ENCODE measurements at places on chromosomes 6 and 20.

DNA sequence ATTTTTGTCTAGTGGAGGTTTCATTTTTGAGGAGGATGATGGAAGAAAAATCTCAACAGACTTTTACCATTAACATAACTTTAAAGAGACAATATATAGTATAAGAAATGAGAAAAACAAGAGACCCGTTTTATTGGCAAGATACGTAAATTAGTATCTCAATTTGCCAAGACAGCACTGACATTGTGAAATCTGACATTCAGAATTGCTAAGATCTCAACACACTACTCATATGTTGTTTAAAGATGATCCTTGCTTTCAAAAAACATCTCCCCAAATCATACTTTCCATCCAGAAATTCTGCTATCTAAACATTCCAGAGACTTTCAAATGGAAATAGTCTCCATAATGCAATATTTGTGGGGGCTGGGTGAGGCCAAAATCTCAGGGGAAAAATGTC, 220.9 kb upstream of the CEP162 start:
- DNase-seq: no peak

DNA sequence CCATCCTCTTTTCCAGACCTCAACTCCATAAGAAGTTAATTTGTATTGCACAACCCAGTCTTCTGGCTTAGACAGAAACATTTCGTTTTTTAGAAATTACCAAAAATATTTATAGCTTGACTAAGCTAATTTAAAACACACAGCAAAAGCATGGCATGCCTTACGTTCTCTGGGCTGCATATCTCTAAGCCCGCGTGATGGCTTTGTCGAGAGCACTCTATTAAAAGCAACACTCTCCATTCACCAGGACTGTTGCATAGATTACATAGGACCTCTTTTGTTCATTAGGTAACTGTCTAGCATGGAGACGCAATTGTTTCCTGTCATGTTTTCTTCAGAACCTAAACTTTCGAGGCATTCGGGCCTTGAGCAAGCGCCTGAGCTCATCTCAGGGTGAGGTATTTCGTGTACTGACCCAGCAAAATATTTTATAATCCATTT, 104.5 kb downstream of the IBTK start:
- DNase-seq: no peak

DNA sequence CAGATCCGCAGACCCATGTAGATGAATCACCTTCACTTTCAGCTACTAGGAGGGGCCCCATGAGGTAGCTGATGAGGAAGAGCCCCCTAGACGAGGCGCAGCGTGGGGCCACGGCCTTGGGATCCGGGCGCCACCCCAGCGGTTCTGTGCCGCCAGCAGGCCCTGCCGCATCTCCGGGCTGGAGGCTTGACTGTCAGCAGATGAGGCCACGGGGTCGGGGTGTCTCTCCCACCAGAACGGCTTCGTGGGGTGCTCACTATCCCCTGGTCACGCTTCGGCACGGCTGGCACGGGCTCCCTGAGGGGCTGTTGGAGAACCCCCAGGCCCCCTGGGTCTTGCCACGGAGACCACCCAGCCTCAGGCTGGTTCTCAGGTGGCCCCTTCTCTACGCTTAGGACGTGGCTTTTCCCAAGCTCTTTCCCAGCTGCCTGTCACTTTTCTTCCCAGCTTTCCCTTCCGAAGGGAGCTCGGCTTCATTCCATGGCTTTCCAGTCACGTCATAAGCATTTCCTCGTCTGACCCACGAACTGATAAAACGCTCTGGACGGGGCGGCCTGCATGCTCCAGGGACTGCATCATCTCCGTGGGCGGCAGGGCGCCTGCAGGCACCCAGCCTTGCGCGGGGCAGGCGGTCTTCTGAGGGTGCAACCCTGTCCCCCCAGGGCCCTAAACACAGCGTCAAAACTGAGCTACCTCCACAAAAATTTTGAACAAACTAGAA, 85.9 kb downstream of the THBS2 start:
- DNase-seq: no peak

- no peak for DNase-seq
Measured at GRCh38 chr6:1337791-1338190, 25.9 kb downstream of the FOXQ1 start.

DNA sequence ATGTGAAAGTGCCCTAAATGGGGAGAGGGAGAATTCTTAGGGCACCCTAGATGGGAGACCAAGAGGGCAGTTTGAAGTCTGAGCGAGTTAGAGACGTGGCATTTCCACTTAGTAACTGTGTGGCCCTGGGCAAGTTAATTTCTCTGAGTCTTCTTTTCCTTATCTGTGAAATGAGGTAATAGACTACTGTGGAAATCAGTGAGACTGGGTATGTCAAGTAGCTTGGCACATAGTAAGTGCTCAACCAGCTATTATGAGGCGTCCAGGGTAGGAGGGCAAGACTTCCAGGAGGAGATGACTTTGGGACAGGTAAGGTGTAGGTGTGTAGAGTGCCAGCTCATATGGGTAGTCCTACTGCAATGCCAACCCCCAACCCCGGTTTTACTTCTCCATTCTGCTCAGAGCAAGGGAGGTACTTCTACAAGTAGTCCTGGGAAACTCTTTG, 770 bp downstream of the KIF3B start:
- DNase-seq: peak; percentile 16

- no peak for DNase-seq
Measured at GRCh38 chr20:43558412-43559146, at the start of gene SGK2. TSS of gene SGK2 (plus strand) at chr20:43559027. CDS start at chr20:43566496, 7,469 bp downstream.

GRCh38 chr6:43242908-43243663, at the start of gene TTBK1:
TSS of gene TTBK1 (plus strand) at chr6:43243481. CDS start at chr6:43246661, 3,180 bp downstream.
- DNase-seq: no peak

- no peak for DNase-seq
Measured at GRCh38 chr20:34500823-34501222, 15.4 kb upstream of the DYNLRB1 start.

GRCh38 chr20:6212903-6213302, 90.1 kb upstream of the FERMT1 start:
- DNase-seq: no peak

DNA sequence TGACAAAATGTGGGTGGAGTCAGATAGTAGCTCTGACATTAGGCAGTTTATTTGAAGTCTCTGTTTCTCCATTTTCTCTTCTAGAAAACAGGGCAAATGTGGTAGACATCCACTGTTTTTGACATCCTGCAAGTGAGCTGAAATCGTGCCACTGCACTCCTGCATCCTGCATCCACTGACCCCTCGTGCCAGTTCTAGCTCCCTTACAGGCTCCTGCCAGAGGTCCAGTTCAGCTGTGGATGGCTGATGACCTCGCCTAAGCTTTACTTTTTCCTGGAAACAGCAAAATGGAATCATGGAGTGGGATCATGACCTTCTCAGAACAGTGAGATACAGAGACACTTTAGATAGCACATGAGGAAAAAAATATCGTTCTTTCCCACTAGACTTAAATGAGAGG, 58.5 kb downstream of the TULP4 start:
- DNase-seq: no peak

DNA sequence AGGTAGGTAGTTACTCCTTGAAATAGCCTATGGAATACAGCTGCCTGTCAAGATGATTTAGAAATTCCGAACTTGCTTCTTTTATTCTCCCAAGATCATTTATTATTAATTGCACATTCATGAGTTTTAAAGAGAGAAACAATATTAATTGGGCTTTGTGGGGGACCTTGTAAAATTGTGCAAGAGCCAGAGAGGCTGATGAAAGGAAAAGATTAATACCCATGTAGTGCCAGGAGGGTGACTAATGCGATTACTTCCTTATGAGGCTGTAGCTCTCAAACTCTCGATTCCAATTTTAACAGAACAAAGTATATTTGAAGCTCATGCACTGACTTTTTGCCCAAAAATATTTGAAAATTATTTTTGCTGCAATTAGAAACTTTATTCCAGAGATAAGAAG, 423.8 kb upstream of the ID4 start:
- DNase-seq: no peak

- no peak for DNase-seq
Measured at GRCh38 chr20:43839793-43840199, 74.9 kb upstream of the TOX2 start.

- no peak for DNase-seq
Measured at GRCh38 chr6:45587229-45588060, 209.7 kb upstream of the SUPT3H start.

GRCh38 chr20:2729791-2730190, 37.2 kb downstream of the EBF4 start:
- no peak for DNase-seq

DNA sequence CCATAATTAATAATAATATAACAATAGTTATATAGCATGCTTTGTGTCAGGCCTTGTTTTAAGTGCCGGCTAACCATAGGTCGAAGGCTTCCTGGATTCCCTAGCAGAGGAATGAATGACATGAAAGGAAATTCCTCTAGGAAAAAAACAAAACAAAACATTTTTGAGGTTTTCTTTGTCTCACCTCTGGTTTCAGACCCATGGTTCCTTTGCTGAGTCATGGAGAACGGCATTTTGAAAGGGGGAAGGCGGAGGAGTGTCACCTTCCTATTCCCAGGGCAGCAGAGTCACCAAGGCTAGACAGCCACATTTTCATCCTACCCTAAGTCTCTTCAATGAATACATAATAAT, 25.3 kb upstream of the CCND3 start:
- no peak for DNase-seq

- DNase-seq: no peak
Measured at GRCh38 chr6:108748959-108749358, 99.3 kb upstream of the ARMC2 start.

DNA sequence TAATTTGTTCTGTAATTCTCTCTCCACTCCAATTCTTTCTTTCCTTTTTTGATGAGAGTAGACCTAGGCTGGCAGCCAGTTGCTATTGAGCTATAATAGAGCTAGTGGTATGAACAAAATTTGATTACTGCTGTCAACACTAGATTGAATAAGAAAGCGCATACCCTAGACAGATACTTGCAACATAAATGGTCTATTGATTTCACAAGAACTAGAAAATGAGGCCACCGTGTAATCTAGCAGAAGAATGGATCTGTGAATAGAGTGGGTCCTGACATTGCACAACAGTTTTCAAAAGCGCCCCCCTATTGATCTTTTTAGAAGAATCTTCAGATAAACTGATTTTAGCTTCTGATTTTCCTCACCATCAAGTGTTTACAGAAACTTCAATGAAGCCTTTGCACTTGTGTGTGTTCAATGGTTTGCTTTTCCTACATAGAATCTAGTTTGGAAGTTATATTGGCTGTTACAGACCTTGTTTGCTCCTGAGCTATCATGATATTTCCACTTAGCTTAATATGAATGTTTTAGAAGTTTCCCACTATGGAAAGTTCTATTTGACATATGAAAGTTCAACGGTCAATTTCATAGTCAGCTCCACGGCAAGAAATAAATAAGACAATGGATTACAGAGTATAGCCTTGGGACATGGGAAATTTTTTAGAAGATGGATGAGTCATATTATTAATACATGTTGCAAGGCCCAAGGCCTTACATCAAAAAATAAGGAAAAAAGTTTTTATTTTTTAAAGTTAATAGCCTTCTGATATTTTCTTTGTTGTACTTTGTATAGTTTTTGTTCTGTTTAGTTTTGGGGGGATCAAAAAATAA, 55.6 kb downstream of the UTRN start:
- no peak for DNase-seq

GRCh38 chr6:29620630-29621029, 12.4 kb downstream of the GABBR1 start:
- no peak for DNase-seq

DNA sequence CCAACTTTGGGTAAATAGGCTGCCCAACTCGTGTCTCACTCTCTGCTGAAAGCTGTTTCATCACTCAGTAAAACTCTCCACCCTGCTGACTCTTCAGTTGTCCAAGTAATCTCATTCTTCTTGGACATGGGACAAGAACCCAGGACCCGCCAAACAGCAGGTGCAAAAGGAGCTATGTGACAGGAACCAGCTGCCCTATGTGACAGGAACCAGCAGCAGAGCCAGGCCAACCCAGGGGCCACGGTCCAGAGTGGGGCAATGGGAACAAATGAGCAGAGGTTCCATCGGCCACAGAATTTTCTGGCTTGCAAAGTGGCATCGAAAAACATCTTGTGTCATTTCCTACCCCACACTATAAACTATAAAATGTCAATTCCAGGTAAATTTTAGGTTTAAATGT, 56.5 kb downstream of the MOXD1 start:
- DNase-seq: no peak

GRCh38 chr6:170497841-170498301, 55.2 kb downstream of the PSMB1 start:
- no peak for DNase-seq

DNA sequence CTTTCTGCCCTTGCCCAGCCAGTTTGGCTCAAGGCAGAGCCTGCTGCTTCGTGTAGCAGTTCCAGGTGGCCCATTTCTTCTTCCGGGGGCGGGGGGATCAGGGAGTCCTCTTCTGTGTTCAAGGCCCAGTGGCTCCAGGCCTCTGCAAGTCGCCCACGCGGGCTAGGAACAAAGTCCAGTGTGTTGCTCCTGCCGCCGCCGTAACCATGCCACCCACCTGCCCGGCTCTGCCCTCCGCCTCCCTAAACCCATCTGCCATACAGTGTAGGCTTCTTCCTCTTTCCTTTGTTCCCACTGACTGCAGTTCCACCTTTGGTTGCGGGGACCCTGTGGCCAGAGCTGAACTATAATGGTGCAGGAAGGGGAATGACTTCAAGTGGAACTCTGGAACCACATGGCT, 43.9 kb upstream of the SRF start:
- no peak for DNase-seq

DNA sequence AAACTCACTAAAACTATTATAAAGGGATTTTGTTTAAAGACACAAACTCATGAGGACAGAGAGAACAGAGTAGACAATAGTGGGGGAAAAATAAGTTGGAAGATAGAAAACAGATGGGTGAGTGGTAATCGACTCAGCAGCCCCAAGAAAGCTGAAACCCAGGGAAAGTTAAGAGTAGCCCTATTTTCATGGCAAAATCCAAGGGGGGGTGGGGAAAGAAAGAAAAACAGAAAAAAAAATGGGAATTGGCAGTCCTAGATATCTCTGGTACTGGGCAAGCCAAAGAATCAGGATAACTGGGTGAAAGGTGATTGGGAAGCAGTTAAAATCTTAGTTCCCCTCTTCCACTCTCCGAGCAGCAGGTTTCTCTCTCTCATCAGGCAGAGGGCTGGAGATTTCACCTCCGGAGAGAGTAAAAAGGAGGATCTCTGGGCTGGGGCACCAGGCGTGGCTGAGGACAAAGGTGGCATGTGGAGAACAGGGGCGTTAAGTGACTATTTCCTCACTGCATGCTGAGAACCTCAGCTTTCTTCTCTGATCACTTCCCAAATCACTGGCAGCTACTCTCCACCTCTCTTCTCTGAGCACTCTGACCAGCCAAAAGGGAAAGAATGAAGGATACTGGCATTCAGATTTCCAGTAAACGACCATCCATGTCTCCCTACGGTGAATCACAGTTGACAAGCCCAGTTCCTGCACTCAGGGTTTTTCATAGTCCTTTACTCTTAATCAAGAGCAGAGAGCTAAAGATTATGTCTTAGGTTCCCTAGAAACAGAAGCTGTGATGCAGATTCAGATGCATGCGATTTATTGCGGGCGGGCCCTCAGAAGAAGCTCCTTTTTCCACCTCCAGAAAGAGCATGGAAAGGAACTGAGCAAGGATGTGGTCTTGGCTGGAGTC, 7.3 kb upstream of the RNF24 start:
- no peak for DNase-seq

- no peak for DNase-seq
Measured at GRCh38 chr6:130113201-130113710, 94.9 kb downstream of the L3MBTL3 start.
